Mammary epithelial cell (primary cell): ENCODE measurements at places on chromosomes 16 and 17. TPM values are rescaled to one million over a fixed set of nuclear protein-coding genes. Genes with fewer than 3 reads are reported as not detected.

GRCh38 chr17:29731589-29731929, 108.8 kb upstream of the CORO6 start:
- DNase-seq = no peak

GRCh38 chr16:81634380-81635062, 144.6 kb upstream of the PLCG2 start:
- DNase-seq = no peak

- peak; percentile 37 for DNase-seq
Observed at GRCh38 chr17:44916781-44917241, 1.5 kb upstream of the GFAP start.

DNA sequence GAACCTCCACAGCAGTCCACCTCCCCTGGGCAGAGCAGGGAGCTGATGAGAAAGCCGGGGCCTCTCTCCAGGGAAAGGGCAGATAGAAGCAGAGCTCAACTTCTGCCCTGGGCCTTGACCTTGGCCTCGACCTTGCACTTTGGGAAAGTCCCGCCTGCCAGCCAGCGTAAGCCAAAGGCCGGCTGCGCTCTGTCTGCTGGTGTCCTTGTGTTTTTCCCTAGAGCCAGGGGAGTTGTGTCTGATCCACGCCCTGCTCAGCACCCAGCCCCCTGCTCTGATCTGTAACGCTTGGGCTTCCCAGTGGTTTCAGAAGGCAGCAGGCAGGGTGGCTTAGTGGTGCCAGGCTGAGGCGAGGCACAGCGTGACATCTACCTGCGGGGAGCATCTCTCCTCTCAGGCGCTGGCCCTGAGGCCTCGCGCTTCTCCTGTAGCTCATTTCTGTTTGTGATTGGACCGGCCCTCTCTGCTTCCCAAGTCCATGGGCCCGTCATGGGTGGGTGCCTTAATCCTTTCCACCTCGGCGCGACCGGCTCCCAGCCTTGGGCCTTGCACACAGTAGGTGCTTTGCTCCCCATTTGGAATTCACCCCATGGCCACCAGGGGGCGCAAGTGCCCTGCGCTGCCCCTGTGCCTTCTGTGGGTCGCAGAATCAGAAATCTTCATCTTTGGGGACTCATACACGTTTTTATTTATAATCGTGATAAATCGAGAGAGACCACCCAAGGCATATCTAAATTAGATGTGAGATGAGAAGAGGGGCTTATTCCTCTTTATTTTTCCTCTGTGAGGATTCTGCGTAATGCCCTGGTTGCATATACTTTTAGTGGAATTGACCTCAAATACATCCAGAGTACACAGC, 24.2 kb downstream of the SGSH start:
- DNase-seq = no peak

- no peak for DNase-seq
Observed at GRCh38 chr16:49128740-49129139, 152.9 kb downstream of the CBLN1 start.

GRCh38 chr17:3966720-3967363, 2.6 kb upstream of the ATP2A3 start:
- DNase-seq = no peak

The KRTAP9-2 gene
- total RNA-seq = not detected in 2 replicates

DNA sequence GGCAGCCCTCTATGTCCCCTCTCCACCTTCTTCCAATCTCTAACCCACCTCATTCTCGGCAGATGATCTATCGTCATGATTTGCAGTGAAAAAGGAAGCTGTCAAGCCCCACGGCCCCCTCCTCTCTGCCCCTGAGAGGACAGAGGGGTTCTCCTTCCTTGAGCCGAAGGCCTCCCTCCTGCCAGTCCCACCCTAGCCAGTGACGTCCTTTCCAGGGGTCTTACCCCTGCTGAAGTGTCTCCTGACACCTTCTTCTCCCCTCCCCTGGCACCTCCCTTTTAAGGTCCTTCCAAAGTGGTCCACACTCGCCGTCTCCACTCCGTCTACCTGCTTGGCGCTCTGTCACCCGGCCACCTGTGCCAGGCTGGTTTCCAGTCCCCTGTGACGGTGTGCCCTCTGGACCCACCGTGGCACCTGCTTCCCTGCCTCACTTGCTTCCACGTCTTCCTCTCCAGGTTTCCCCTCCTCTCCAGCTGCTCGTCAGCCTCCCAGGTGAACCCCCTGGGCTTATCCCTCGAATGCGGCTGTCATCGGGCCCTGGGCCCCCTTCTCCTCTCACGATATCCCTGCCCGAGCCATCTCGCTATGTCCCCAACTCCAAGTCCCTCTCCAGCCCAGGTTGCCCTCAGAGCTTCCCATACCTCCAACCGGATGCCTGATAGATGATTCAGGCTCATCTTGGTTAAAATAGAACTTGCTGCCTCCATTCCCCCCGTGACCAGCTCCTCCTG, 5.7 kb downstream of the CCDC102A start:
- no peak for DNase-seq

DNA sequence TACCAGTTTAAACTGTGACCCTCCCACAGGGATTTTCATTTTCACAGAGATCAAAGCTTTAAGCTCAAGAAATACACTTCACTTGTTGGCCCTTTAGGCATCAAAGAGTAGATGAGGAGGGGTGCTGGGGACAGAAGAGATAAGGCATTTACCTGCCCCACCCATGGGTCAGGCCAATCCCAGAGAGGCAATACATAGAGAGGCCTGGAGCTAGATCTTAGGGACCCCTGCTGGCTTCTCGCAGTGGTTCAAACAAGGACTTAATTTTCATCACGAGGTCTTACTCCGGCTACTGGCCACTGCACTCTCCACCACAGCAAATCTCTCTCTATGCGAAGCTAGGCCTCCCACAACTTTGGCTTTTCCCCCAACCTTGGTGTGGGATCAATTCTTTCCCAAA, 46.6 kb downstream of the NOG start:
- no peak for DNase-seq

GRCh38 chr16:72480911-72481310, 309.0 kb upstream of the PMFBP1 start:
- no peak for DNase-seq

DNA sequence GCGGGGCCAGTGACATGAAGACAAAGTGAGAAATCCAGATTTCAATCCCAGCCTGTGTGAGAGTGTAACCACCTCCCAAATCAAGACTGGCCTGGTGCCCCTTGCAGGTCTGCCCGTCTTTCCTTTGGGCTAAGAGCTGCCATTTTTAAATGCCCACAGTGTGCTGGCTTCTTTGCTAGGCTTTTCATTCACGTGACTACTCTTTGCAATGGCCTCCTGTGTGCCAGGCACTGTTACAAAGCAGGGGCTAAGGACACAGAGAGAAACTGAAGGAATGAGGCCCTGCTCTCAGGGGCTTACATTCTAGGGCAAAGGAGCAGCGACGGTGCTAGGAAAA, 269 bp upstream of the ZSCAN10 start:
- DNase-seq = no peak

GRCh38 chr17:11948789-11949188, 48.5 kb downstream of the ZNF18 start:
- DNase-seq = peak; percentile 78

DNA sequence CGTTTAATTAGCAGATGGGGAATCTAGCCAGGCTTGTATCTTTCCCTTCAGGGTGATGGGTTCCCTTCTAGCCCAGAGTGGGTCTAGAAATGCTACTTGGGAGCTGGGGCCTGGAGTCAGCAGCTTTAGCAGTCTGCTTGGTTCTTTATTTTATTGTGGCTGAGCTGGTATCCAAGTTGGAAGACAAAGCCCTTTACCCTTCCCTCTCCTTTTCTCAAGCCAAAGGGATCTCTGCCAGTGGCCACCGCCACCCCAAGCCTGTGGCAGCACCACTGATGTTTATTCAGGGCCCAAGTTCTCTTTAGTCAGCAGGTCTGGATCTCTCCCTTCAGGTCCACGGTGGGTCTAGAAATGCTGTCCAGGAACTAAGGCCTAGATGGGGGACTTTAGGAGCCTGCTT, 215.2 kb downstream of the SPECC1 start:
- DNase-seq = no peak

DNA sequence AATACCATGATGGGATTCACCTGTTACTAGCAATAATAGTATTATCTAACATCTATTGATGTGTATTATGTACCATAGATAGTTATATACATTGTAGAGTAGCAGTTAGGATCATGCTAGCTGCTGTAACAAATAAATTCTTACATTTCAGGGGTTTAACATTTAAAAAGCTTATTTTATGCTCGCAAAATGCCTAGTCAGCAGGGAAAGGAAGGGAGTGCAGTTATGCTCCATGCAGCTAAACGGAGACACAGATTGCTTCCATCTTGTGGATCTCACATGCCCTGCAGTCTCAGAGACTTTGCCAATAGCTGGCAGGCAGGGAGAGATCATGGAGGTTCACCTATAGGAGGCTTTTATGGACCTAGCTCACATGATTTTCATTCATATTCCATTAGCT, 364.1 kb downstream of the TOX3 start:
- no peak for DNase-seq

The PSME3 gene
- total RNA-seq = 186 and 209 TPM in 2 replicates

- DNase-seq = no peak
Observed at GRCh38 chr16:72917051-72917450, 130.9 kb downstream of the ZFHX3 start.

The EPOP gene
- 2.4 and 2.8 TPM in 2 replicates for total RNA-seq
